ENCODE measurements at places on chromosomes 7 and 10.

GRCh38 chr7:90709501-90710465 is 113.7 kb downstream of the CDK14 start:
- DNase-seq: no peak

- DNase-seq: no peak
Measured at GRCh38 chr10:133162910-133163856, 3.2 kb downstream of the KNDC1 start.

GRCh38 chr7:129391546-129392171 is 42.6 kb upstream of the STRIP2 start:
- no peak for DNase-seq

- DNase-seq: no peak
Measured at GRCh38 chr10:30384701-30385201, 35.7 kb upstream of the MTPAP start.

DNA sequence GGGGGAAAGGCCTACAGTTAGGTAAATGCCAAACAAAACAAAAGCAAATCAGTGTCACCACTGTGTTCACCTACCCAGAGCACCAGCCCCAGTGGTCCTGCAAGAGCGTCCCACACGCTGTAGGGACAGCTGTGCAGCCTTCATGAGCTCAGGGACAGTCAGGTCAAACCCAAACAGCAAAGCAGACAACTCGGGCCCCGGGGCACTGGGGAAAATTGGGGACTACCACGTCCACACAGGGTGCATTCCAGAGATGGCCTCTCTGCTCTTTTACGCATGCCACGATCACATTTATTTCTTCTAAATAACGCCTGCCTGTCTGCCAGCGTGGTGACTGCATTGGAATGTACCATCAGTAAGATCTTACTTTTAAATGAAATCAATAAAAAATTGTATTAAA is 21.7 kb downstream of the EBF3 start:
- DNase-seq: no peak

DNA sequence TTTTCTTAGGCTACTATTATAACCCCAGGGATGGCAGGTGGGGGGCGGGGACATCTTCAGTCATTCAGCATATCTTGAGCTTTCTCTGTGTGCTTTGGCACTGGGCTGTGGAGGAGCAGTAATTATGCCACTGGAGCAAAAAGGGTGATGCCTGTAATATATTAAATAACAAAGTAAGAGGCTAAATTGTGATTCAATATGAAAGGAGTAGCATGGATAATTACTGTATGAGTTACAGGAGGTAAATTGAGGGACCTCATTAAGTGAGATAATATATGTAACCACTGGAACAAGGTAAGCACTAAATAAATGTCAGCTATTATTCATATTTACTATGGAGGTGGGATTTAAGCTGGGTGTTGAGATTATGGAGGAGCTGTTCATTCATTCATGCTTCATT is 3.3 kb upstream of the STN1 start:
- no peak for DNase-seq

DNA sequence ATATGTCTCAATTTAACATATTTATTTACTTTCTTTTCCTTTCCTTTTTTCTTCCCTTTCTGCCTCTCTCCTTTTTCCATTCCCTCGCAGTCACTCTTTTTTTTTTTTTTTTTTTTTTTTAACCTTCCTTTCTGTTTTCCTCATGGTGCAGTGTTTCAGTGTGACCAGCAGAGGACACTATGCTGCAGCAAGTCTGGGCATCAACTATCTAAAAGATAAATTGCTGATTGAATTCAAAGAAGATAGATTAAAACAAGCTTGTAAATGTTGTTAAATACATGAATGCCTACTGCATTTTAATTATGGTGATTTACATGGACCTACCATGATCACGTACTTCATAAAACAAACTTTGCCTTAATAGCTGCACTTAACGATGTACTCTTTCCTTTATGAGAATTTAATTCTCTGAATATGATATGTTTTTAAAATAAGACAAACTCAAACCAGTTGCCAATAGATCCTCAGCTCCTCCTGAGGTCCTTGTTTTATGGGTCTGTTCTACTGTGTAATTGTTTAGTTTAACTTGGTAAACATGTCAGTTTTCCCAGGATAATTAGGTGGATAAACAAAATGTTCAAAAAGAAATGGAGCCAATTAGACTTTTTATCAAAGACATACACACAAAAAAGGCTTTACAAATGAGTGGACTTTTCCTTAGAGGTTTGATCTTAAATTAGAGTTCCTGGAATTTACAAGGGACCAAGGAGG is 101.0 kb upstream of the AGR3 start:
- no peak for DNase-seq

- DNase-seq: no peak
Measured at GRCh38 chr7:897771-898376, 21.5 kb downstream of the GET4 start.

GRCh38 chr7:116087291-116087690 is 56.7 kb upstream of the TFEC start:
- DNase-seq: no peak

GRCh38 chr10:80144067-80144695 is 11.7 kb downstream of the PLAC9 start:
- DNase-seq: no peak
